Heart left ventricle (tissue), 16 donors: ENCODE measurements at places on chromosomes 3 and 15.

DNA sequence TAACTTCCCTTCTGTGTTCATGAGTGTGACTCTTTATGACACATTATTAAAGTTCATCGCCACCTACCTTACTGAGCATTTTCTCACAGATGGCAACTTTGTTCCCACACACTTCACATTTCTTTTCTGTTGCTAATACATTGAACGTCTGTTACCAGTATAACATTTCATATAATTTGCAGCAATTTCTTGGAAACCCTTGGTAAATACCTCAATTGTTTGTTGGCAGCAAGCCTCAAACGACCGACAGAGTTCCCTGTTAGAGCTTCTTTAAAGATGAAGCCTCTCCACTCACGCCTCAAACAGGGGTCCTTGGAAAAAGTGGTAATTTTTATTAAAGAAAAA, 3.2 kb upstream of the CHSY1 start:
- DNase-seq, result no peak

DNA sequence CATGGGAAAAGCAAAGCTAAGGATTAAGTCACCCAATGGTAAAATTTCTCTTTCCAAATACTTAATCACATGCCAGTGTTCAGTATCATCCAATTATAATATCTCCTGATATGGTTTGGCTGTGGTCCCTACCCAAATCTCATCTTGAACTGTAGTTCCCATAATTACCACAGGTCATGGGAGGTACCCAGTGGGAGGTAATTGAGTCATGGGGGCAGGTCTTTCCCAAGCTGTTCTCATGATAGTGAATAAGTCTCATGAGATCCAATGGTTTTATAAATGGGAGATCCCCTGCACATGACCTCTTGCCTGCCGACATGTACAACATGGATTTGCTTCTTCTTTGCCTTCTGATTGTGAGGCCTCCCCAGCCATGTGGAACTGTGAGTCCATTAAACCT, 26.1 kb upstream of the NMB start:
- DNase-seq, result no peak

DNA sequence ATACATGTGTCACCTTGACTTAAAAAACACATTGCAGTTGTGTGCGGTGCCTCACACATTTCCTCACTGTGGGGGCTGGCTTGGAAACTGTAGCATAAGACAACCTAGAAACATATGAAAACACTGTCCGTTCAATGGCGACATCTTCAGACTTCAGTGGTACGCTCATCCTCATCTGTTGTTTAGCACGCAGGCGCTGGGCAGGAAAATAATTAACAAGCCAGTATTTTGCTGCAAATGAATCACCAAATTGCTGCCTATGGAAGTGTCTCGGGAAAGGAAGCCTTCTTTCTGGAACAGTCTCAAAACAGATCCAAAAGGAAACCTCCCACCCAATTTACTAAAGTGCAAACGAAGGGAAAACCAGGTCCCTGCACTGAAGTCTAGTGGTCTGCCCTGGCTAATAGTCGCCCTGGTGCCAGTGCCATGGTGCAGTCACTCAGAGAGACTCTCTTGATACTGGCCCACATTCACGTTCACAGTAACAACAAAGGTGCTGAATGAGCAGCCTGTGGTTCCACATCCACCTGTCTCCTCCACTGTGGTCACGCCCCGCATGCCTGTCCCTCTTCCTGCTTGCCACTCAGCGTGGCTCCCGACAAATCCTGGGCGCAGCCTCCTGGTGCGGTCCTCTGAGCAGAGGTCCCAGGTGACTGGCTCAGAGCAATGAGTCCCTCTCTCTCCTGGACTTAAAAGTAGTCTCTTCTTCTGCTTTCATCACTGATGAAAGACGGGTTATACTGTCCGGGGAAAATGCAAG, 35.6 kb upstream of the MUC13 start:
- no peak for DNase-seq

DNA sequence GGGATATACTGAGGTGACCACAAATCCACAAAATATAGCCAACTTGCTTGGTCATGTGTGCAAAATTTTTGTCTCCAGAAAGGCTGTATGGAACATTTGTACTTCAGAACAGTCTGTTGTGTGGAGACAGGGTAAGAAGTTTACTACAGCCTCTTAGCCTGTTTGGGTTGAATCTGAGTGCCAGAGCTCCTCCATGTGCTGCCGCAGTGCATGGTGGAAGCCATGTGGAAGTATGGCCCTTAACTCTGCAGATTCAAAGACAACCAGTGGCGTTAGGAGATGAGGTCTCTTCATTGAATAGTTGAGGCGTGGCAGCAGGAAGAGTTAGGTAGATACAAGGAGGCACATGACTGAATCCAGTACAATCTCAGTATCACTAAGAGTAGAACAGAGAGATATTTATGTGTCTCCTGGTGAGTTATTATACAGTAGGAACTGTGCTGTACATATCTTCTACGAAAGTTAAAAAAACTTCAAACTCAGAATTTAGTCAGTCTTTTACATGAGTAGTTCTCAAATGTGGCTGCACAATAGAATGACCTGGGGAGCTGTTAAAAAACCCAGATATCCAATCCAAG, 9.4 kb downstream of the EIF2A start:
- no peak for DNase-seq

GRCh38 chr15:63221346-63221745, 31.9 kb downstream of the RAB8B start:
- peak; percentile 43 for DNase-seq

DNA sequence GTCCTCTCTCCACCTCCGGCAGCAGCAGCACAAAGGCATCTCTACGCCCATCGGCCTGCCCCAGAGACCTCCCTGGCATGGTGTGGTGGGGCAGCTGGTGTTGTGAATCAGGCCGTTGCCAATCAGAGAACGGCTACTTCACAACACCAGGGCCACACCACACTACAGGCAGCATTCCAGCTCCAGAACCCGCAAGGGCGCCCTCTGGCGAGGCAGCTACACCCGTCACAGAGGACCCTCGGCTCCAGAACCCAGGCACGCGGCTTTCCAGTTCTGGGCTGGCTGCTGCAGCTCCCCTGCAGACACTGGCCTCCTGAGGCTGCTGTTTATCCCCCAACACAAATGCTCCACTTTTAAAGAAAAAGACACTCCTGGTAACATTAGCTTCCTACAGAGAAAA, 127.5 kb upstream of the TOPAZ1 start:
- DNase-seq, result peak; percentile 41

DNA sequence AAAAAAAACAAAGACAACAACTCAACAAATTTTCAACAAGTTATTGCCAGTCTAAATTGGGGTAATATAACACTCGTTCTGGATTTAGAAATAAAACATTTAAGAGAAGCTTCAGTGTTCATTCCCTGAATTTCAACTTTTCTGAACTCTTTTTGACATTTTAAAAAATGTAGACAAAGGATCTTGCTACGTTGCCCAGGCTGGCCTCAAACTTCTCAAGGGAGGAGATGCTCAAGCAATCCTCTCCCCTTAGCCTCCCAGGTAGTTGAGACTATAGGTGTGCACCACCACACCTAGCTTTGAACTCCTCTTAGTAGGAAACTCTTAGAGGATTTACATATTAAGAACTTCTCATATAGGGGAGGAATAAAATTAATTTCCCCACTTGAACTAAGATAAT, 91.9 kb downstream of the AKAP13 start:
- DNase-seq, result no peak

GRCh38 chr15:33360886-33361285, 50.1 kb downstream of the RYR3 start:
- DNase-seq, result peak; percentile 39

DNA sequence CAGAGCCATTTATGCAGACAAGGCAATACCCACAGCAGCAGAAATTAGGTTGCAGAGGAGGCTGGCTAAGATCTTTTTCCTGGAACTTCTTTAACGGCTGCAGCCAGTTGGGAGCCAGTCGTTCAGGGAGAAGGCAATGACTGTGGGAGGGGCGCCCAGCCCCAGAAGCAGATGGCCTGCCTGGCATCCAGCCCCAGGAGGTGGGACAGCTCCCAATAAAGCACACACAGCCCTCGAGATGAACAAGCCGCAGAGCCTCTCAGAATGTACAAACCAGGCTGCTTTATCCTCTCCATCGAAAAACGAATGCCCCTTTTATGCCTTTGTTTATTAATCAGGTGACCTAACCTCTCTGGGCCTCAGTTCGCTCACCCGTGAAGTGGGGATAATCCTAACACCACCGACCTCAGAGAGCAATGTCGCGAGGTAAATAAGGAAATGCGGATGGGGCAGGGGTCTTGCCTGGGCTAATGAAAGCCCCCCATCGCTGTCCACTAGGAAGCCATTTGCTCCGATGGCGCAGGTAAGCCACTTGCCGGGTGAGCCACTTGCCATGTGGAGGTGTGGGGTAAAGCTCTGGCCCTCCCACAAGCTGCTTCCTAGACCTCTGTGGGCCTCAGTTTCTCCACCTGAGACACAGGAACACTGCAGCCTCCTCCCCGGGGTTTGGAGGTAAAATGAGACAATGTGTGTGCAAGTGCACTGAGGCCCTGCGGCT, 35.8 kb downstream of the MGLL start:
- peak; percentile 83 for DNase-seq

- no peak for DNase-seq
These were observed 45.4 kb downstream of the IGF2BP2 start for GRCh38 chr3:185779461-185779860.

DNA sequence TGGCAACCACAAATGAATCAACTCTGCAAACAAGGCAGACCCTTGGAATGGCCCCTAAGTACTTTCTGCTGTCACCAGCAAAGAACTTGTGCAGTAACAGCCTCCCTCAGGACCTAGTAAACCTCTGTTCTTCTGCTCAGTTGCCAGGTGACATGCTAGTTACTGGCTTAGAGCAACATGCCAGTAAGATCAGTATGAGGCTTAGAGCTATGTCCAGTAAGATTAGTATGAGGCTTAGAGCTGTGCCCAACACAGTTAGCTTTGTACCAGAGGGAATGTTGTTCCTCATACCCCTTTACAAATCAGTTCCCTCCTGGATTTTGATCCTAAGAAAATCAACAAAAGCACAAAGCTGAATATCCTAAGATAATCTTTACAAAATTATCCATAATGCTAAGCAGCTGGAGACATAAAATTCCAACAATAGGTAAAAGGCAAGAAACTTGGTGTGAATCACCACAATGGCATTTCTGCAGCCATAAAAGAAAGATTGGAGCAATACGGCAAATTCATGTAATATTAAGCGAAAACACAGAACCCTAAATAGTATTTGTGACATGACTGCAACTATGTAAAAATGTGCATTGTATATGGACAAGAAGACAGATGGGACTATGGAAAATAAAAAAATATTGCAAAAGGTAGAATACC, 107.3 kb upstream of the LPP start:
- DNase-seq, result no peak

DNA sequence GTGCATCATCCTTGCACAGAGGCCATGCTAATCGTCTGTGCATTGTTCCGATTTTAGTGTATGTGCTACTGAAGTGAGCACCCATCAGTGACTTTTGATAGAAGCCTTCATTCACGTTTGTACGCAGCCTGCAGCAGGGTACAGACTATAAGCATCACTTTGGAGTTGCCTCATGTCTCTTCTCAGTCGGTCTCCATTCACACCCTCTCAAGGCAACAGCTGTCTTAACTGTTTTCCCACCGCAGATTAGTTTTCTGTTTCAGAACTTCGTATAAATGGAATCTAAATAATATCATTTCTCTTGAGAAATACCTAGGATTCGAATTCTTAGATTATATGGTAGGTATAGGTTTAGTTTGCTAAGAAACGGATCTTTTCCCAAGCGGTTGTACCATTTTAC, 143.2 kb downstream of the KLHL25 start:
- DNase-seq, result no peak

- no peak for DNase-seq
These were observed 3.9 kb upstream of the TGM4 start for GRCh38 chr3:44870375-44871061.

DNA sequence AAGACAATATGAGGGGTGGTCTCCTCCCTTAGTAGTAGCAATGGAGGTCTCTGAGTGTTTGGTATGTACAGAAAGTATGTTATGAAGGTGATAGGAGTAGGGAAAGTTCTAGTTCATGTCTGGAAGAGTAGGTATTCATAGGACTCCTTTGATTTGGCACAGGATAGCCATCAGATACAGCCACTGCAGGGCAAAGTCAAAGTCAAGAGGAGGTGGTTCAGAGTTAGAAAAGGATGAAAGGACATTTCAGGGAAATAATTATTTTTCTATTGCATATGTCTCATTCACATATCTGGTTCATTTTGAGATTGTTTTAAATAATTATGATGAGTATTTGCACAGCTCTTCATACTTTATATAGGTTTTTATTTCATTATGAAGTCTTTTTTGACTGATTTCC, 381.1 kb downstream of the MFSD1 start:
- no peak for DNase-seq

DNA sequence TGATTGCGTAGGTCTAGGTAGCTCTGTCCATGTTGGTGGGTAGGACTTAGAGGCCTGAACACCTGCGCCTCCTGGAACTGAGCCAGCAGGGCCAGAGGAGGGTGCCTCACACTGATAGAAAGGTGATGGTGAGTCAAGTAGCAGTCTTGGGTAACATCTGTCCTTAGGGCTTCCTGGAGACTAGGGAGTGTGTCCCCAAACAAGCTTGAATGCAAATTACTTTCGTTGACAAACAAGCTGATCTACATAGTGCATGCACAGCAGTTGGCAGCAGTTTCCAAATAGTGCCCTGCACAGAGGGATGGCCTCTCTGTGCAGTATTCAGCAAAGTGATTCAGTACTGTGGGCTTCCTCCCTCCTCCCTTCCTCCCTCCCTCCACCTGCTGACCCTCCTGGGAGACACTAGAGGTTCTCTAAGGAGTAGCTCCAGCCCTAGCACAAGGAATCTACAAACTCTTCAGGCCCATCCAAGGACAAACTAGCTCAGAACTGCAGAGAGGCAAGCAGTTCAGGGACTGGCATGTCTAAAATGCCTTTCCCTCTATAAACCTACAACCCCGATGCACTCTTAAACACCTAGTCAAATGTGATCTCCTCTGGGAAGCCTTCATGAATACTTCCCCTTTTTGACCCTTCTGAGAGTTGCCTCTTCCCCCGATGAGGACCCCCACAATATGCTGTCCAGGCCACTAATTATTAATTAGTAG, 61.0 kb downstream of the TLE3 start:
- no peak for DNase-seq

GRCh38 chr15:85374831-85375230, 5.6 kb upstream of the AKAP13 start:
- no peak for DNase-seq

DNA sequence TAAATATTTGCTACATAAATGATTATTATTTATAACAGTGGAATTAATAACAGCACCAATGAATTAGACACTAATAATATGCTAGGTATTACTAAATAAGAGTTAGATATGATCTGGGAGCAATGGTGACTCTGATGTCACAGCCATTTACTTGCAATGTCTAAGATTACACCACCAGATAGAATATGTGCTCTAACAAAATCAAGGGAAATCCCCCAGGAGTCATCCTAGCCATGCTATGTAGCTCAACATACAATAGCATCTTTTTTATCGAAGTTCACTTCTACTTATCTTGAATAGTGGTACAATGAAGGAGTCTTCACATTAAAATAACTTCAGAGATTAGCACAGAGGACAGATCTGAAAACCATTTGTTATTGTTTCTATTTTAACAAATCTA, 154.0 kb downstream of the FMN1 start:
- DNase-seq, result no peak

GRCh38 chr3:11671648-11672100, 28.0 kb upstream of the VGLL4 start:
- DNase-seq, result no peak
